ENCODE measurements at places on chromosomes 2 and 18.

DNA sequence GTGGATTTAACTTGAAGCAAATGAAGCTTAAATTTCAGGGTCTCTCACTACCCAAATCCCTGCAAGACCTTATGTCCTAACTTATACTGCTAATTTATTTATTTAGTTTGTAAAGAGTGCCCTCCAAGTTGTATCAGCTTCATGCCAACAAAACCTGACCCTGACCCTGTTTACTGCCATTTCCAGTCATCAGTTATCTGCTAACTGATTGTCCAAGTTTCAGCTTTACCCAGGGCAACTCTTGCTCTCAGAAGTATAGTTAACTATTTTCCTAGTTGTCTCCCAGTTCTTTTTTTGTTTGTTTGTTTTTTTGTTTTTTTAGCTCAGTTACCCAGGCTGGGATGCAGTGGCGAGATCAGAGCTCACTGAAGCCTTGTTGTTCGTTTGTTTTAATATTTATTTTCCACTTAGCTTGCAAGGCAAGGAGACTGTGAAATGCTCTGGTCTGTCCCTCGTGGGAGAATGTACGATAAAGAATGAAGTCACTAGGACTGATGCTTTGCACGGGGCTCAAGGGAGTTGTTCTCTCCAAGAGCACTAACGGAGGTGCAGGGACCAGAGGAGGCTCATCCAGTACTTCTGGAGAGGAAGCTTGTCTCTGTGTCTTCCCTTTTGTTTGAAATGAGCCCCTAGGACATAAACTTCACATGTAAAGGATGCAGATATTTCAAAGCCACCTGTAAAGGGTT is 35.3 kb downstream of the MYOM1 start:
- DNase-seq = no peak

DNA sequence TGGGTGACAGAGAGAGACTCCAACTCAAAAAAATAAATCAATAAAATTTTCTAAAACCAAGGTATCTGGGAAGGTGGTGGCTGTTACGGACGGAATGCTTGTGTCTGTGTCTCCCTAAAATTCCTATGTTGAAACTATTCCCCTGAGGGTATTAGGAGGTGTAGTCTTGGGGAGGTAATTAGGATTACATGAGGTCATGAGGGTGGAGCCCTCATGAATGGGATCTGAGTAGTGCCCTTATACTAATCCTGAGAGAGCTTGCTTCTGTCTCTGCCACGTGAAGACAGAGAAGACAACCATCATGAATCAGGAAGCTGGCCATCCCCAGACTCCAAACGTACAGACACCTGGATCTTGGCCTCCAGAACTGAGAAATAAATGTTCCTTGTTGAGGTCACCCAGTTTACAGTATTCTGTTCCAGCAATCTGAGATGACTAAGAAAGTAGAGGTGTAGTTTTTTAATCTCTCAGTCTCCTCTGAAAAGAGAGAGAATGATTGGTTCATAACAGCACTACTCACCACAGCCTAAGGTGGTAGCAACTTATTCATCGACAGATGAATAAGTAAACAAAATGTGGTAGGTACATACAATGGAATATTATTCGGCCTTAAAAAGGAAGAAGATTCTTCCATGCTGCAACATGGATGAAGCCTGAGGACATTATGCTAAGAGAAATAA is 38.4 kb downstream of the TGFBRAP1 start:
- no peak for DNase-seq

- DNase-seq = no peak
Measured at GRCh38 chr18:76219023-76219422, 276.0 kb downstream of the ZNF516 start.

DNA sequence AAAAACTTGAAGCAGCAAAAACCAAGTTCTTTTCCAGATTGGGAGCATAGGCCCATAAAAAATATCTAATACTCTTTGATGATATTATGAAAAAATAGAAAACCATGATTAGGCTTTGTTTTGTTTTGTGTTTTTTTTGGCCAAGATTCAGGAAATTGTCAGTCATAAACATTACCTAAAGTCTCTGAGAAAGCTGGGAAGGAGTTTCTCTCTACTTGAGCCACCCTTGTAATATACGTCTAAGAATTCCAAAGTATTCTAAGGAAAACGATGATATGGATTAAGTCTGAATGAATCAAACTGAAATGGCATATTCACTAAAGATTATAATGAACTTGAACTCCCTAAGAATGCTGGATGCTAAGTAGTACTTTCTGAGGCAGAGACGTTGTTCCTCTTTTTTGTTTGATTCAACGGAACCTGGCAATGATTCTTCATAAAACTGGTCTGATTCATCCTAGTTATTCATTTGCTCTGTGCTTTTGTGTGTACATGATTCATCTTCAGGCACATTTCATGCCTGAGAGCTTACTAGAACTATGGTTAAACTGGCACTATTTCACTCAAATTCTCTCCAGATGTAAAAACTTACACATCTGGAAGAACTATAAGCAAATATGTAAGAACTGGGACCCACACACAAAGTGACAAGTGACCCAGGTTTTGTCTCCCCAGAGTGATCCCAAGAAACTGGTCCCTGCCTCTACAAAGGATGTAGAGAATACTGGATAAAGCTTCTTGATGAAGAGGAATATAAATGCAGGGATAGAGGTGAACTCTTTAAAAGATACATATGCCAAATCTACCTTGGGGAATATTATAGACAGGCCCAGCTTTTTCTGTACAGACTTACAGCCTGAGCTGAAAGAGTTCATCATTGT is 159.7 kb downstream of the DOCK10 start:
- DNase-seq = no peak

DNA sequence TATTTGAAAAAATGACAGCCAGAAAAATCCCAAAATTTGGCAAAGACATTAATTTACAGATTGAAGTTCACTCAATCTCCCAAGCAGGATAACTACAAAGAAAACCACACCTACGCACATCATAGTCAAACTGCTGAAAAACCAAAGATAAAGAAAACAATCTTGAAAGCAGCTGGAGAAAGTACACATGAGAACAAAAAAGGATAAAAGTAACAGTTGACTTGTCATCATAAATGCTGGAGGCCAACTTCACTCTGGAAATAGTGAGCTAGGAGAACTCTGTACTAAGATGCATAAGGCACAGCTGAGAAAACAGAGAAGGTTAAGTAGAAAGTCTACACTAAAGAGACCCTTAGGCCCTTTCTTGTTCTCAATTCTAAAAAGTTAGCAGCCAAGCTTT is 73.1 kb downstream of the TLK1 start:
- DNase-seq = no peak

DNA sequence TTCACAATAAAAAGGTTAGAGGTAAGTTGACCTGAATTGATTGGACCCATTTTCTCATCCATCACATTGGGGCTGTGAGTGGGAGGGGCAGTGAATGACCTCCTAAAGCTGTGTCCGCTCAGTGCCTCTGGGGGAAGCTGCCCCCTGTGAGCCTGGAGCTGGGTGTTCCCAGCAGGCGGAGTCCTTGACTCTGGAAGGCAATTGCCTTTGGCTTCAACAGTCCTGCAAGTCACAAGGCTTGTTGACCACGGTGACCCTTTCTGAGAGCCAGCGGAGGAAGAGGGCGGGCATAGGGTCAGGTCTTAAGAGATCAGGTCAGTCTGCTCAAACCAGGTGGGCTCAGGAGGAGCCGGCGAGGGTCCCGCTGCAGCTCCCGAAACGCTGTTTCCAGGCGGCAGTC is 1.1 kb upstream of the CIDEA start:
- DNase-seq = no peak

DNA sequence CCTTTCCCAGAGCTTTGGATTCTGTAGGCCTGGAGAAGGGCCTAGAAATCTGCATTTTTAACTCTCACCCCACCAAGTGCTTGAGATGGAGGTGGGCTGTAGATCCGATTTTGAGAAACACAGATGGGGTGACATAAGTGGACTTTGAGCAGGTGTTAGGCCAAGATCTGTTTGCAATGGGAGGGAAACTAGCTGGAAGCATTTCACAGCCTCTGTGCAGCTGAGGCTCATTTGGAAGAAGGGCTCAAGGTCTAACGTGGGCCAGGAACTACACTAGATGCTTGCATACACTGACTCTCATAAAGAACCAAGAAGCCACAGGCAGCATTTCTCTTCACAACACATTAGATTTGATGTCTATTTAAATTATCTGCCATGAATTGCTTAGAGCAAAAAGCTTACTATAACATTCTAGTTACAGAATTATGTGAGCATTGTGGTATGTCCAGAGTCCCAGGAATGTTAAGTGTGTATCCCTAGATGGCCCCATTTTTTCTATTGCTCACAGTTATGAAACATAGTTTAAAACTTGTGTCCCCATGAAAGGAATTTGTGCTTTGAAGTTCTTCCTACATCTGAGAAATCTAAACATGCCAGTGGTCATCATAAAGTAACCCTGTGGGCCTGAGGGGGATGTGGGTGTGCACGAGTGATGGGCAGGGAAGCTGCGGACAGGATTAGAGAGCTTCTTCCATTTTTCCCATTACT is 77.2 kb downstream of the CD28 start:
- no peak for DNase-seq

DNA sequence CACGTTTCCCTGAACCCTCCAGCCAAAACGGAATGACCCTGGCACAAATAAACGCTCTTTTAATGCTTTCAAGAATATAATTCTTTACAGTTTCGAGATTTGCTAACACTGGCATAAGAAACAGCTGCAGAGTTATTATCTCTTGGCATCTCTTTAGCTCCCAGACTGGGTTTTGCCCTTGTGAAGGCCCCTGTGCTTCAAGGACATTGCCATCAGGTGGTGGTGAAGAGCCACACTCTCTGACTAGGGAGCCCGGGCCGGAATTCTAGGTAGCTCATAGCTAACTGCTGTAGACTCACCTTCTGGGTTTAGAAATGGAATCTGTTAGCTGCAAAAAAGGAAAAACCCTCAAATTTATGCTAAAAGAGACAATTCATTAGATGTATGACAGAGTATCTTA is 13.3 kb upstream of the GALNT14 start:
- no peak for DNase-seq

GRCh38 chr18:13112982-13113381 is 105.6 kb upstream of the LDLRAD4 start:
- no peak for DNase-seq

DNA sequence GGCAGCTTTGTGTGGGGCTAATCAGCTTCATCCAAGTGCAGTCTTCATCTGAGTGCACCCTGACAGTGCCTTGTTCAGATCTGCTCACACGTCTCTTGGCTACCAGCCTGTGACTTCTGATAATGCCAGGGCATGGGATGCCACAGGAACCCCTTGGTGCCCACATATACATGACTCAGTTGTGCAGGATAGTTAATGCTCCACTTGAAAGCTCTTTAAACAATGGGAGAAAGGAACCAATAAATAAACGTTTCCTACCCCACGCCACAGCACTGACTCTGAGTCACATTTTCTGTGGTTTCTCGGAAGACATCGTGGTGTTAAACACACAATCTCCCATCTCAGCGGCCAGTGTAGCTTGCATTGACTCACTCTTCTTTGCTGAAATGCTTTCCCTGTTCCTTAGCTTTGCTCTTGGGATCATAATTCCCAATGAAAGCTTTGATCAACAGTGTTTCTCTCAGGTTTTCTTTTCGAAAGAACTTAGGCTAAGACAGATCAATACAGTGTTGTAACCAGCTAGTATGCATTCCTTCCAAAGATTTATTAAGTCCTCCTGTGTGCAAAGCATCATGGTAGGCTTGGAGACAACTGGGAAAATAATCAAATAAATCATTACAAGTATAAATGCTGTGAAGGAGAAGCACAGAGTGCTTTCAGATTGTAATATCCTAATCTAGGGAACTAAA is 142.0 kb downstream of the COPS8 start:
- DNase-seq = no peak

DNA sequence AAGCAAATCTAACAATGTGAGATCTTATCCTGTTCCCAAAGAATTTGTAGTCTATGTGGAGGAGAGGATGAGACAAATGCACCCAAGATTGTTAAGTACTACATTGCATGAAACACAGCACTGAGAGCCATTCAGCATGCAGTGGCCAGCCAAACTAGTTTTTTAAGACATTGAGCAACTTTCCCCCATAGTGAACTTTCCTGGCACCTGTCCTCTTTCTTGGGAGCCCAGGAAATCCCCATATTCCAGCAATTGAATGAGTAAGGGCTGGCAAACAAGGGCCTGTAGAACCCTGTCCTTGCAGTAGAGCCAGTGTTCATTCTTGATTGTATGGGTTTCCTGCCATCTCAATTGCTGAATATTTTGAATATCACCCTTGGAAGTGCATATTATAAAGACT is 58.8 kb upstream of the FIGN start:
- DNase-seq = no peak

- DNase-seq = no peak
Measured at GRCh38 chr18:40464032-40464431, 1491.0 kb upstream of the PIK3C3 start.

DNA sequence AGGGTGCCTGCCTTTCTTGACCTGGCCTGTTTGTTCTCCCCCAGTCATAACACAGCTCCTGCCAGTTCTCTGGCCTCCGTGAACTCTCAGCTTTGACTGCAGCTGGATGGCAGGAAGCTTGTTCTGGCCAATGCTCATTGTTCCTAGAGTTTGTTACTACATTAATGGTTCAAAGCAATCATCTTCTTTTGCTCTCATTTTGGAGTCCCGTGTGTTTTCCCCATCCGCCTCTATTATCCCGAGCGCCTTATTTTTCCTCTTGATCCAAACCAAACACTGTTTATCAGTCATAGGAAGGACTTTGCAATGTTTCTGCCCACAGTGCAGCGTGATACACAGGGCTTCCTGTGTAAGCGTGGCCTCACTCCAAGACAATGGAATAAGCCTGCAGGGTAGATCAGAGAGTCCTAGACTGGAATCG is 184.3 kb upstream of the APCDD1 start:
- no peak for DNase-seq

DNA sequence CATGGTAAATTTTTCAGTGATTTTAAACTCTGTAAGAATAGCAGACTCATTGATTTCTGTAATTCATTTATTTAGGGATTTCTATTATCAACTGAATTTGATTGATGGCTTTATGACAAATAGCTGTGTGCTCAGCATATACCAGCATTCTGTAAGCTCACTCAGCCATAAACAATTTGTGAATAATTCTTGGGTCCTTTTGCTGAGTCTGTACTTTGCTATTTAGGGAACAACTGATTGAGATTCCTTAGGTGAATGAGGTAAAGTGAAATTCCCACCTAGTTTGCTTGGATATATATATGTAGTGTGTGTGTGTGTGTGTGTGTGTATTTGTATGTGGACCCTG is 76.7 kb upstream of the CAVIN2 start:
- no peak for DNase-seq

DNA sequence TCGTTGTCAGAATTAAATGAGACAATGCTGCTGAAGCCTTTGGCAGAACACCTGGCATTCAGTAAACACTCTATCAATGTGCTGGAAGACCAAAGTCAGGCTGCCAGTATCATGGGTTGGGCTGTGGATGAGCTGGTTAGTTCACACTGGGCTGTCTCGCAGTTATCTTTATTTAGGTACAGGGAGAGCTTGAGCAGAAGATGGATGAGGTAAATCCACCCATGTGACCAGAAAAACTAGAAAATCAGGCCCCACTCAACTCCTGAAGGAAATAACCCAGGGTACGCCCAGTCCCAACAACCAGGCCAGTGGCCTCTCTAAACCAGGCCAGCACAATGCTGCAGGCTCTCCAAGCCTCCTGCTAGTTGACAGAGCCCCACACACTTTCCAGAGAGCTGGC is 330.3 kb downstream of the TNS1 start:
- DNase-seq = no peak

Data from activated gamma-delta T cell treated with anti-CD3 and anti-CD28 coated beads, Interleukin-2, amount 50 U/mL, for 16 hours (primary cell).